Right lobe of liver (tissue), 6 donors: ENCODE measurements at places on chromosomes 4 and X. TPM values are rescaled to one million over a fixed set of nuclear protein-coding genes. Genes with fewer than 3 reads are reported as not detected.
A peak's percentile ranks its signal among the peaks of the same experiment; 100 is the strongest.

FAM184B gene
- total RNA-seq = not detected

HNRNPDL gene
- total RNA-seq = 54.2 TPM

GRCh38 chr4:12211636-12212035 is 782.9 kb upstream of the HS3ST1 start:
- no peak overlapping the region for H3K4me3 ChIP-seq
- no peaks in the 10 kb centered on the region for H3K27me3 ChIP-seq
- H3K4me1 ChIP-seq = no peaks in the 10 kb centered on the region
- no peaks in the 10 kb centered on the region for H3K36me3 ChIP-seq
- H3K27ac ChIP-seq = no peak overlapping the region

DNA sequence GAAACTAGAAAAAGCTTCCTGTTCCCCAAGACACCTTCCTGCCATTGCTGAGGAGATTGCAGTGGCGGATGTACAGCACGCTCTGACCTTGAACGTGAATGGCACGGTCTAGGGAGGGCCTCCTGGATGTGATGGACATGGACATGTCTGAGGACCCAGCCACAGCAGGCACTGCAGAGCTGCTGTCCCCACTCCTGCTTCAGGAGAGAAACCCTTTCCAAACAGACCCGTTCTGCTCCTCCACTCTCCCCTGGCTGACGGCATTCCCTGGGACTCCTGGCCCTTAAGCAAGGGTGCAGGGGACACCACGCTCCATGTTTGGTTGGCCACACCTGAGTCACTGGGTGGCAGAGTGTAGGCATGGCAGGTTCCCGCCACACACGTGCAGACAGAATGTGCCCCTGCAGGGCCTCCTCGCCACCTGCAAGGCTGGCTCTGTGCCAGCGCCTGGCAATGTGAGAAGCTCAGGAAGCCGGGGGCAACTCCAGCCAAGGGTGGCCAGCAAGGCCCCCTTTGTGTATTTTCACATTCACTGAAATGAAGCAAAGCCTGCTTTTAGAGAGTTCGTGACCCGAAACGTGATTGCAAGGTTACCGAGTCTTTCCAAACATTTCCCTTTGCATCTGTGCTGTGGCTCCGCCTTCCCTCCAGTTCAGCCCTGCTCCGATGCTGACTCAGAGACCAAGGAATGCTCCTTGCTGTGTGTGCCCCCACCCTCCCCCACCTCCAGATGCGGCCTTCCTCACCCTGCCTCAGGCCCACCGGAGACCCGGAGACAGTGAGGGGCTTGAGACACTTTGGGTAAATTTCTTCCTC is 46.1 kb downstream of the HTRA3 start:
- H3K27ac ChIP-seq = no peak overlapping the region
- no peaks in the 10 kb centered on the region for H3K36me3 ChIP-seq
- DNase-seq = peak; percentile 50
- H3K4me3 ChIP-seq = no peak overlapping the region
- no peaks in the 10 kb centered on the region for H3K27me3 ChIP-seq

DNA sequence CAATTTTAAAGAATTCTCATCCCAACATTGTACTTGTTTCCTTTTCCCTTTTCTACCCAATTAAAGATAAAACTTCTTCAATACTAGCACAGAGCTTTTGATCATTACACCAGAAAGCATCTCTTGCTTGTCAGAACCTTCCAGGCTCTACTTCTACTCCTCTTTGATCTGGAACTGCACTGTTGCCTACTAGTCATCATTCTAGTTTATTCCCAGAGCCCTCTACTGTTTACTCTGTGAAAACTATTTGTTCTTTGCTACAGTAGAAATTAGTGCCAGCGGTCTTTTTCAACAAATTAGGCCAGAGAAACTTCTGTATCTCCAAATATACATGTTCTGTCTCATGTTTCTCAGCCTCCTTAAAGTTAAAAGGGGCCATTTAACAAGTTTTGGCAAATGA is 46.8 kb upstream of the TMPRSS11F start:
- no peaks in the 10 kb centered on the region for H3K4me1 ChIP-seq
- no peak overlapping the region for H3K4me3 ChIP-seq
- no peaks in the 10 kb centered on the region for H3K36me3 ChIP-seq
- no peak overlapping the region for H3K27ac ChIP-seq

GLOD5 gene
- 0.98 TPM for total RNA-seq

GRCh38 chrX:110412971-110413726 is 54.5 kb downstream of the RTL9 start:
- no peaks in the 10 kb centered on the region for H3K36me3 ChIP-seq
- DNase-seq = peak; percentile 62
- no peaks in the 10 kb centered on the region for H3K4me1 ChIP-seq

DNA sequence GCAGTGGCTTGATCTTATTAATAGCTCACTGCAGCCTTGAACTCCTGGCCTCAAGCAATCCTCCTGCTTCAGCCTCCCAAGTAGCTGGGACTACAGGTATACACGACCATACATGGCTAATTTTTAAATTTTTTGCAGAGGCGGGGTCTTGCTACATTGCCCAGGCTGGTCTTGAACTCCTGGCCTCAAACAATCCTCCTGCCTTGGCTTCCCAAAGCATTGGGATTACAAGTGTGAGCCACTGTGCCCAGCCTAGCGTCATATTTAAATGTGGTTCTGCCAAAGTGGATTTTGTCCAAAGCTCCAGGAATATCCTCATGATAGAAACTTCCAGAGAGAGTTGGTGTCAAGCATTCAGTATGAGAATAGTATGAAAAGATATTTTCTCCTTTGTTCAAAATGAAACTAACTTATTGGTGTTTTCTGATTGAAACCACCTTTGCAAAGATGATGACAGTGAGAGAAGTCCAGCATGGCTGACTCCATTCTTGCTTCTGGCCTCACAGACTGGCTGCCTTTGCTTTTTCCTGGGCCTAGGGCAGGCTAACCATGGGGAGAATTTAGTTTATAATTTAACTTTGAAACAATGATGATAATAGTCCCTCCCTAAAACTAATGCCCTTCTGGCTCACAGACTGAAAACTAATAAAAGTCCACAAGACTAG is 129.0 kb downstream of the C4orf51 start:
- peaks cover 6% of the 10 kb centered on the region for H3K4me1 ChIP-seq
- no peaks in the 10 kb centered on the region for H3K36me3 ChIP-seq
- no peak overlapping the region for H3K4me3 ChIP-seq
- no peak overlapping the region for H3K27ac ChIP-seq
- DNase-seq = no peak
- no peaks in the 10 kb centered on the region for H3K27me3 ChIP-seq

MAGEC1 gene
- total RNA-seq = not detected

DNA sequence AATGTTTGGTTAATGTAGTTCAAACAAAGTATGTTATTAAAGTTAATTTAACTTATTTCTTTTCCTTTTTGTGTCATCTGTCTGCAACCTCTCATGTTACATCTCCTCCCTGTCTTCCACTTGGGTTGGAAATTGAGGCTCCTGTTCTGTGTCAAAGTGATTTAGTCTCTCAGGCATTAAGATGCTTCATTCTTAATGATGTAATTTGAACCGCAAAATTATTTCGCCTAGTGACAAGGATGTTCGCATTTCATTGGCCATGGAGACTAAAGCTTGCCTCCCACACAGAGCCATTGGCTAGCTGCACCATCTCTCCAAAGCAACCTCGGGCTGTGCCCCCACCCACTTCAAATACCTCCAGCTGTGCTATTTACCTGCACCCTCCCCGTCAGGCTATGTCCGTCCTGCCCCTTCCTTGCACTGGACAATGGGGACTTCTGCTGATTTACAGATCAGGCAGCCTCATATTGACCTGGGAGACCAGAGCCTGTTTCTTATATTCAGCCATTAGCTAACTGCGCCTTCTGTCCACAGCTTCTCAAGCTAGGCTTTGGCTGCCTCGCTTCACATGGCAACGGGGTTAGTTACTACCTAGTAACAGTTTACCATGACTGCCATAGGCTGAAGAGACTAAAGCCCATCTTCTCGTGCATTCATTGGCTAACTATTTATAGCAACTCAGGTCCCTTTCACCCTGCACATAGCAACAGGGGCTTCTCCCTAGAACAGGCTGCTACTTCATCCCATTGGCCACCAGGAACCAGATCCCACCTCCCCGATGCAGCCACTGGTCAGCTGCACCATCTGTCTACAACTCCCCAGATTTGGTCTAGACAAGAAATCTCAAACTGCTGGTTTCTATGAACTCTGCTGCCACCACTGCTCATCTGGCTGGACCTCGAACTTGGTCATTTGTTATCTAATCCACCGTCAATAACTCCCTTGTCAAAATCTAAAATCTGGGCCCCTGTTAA is 8.6 kb upstream of the ZNF157 start:
- peak overlapping the region; percentile 33 for H3K27ac ChIP-seq
- H3K4me1 ChIP-seq = no peaks in the 10 kb centered on the region
- H3K27me3 ChIP-seq = no peaks in the 10 kb centered on the region
- peak; percentile 60 for DNase-seq
- H3K4me3 ChIP-seq = no peak overlapping the region
- no peaks in the 10 kb centered on the region for H3K36me3 ChIP-seq

ITGB1BP2 gene
- 0.92 TPM for total RNA-seq

- no peak overlapping the region for H3K27ac ChIP-seq
- no peaks in the 10 kb centered on the region for H3K4me1 ChIP-seq
- no peak for DNase-seq
- H3K36me3 ChIP-seq = no peaks in the 10 kb centered on the region
- H3K27me3 ChIP-seq = no peaks in the 10 kb centered on the region
These were observed 113.2 kb downstream of the MID1 start for GRCh38 chrX:10507181-10507580.

- DNase-seq = no peak
- H3K4me3 ChIP-seq = no peak overlapping the region
- no peak overlapping the region for H3K27ac ChIP-seq
- peaks cover 4% of the 10 kb centered on the region for H3K27me3 ChIP-seq
- H3K4me1 ChIP-seq = no peaks in the 10 kb centered on the region
These were observed 75.3 kb downstream of the NAP1L3 start for GRCh38 chrX:93598076-93598475.

- H3K4me1 ChIP-seq = no peaks in the 10 kb centered on the region
- no peak for DNase-seq
- H3K4me3 ChIP-seq = no peak overlapping the region
- H3K27ac ChIP-seq = no peak overlapping the region
- H3K36me3 ChIP-seq = no peaks in the 10 kb centered on the region
These were observed 64.3 kb downstream of the SMIM20 start for GRCh38 chr4:25978327-25978726.

DNA sequence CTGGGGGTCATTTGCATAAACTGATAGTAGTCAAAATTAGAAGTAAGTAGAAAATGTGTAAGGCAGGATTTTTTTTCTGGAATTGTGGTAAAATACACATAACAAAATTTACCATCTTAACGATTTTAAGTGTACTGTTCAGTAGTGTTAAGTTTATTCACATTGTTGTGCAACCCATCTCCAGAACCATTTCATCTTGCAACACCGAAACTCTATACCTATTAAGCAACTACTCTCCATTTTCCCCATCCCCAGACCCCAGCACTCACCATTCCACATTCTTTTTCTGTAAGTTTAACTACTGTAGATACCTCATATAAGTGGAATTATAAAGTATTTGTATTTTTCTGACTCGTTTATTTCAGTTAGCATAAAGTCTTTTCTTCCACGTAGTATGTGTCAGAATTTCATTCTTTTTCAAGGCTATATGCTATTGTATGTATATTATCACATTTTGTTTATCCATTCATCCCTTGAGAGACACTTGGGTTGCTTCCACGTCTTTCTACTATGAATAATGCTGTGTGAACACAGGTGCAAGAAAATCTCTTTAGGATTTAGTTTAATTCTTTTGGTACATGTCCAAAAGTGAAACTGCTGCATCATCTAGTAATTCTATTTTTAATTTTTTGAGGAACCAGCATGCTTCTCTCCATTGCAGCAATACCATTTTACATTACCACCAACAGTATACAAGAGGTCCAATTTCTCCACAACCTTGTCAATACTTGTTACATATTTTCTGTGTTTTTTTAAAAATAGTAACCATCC is 39.1 kb upstream of the NSUN7 start:
- H3K27ac ChIP-seq = no peak overlapping the region
- no peaks in the 10 kb centered on the region for H3K27me3 ChIP-seq
- H3K4me3 ChIP-seq = no peak overlapping the region
- no peak for DNase-seq

GRCh38 chrX:108055546-108055945 is 10.7 kb downstream of the VSIG1 start:
- no peak for DNase-seq
- no peaks in the 10 kb centered on the region for H3K36me3 ChIP-seq
- H3K27ac ChIP-seq = no peak overlapping the region
- H3K4me3 ChIP-seq = no peak overlapping the region
- no peaks in the 10 kb centered on the region for H3K27me3 ChIP-seq
- H3K4me1 ChIP-seq = no peaks in the 10 kb centered on the region

GRCh38 chr4:110970642-110971041 is 347.8 kb upstream of the PITX2 start:
- no peak overlapping the region for H3K27ac ChIP-seq
- no peaks in the 10 kb centered on the region for H3K27me3 ChIP-seq
- no peak for DNase-seq
- no peak overlapping the region for H3K4me3 ChIP-seq
- no peaks in the 10 kb centered on the region for H3K4me1 ChIP-seq
- H3K36me3 ChIP-seq = no peaks in the 10 kb centered on the region

- no peaks in the 10 kb centered on the region for H3K27me3 ChIP-seq
- no peaks in the 10 kb centered on the region for H3K36me3 ChIP-seq
- no peaks in the 10 kb centered on the region for H3K4me1 ChIP-seq
- H3K27ac ChIP-seq = no peak overlapping the region
- no peak for DNase-seq
- no peak overlapping the region for H3K4me3 ChIP-seq
These were observed 7.7 kb downstream of the RNF212 start for GRCh38 chr4:1105662-1106061.

TKTL1 gene
- total RNA-seq = not detected

GRCh38 chrX:51487960-51488267 is 8.5 kb downstream of the NUDT11 start:
- H3K36me3 ChIP-seq = no peaks in the 10 kb centered on the region
- no peak overlapping the region for H3K4me3 ChIP-seq
- no peak overlapping the region for H3K27ac ChIP-seq
- peaks cover 8% of the 10 kb centered on the region for H3K27me3 ChIP-seq
- H3K4me1 ChIP-seq = no peaks in the 10 kb centered on the region
- no peak for DNase-seq

DNA sequence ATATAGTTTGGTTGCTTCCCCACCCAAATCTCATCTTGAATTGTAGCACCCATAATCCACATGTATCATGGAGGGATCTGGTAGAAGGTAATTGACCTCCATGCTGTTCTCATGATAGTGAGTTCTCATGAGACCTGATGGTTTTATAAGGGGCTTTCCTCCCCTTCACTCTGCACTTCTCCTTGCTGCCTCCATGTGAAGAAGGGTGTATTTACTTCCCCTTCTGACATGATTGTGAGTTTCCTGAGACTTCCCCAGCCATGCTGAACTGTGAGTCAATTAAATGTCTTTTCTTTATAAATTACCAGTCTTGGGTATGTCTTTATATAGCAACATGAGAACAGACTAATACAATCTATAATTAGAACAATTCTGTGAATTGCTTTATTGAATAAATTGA is 11.9 kb upstream of the DCAF4L1 start:
- no peaks in the 10 kb centered on the region for H3K27me3 ChIP-seq
- H3K4me3 ChIP-seq = no peak overlapping the region
- no peak for DNase-seq
- no peak overlapping the region for H3K27ac ChIP-seq

DNA sequence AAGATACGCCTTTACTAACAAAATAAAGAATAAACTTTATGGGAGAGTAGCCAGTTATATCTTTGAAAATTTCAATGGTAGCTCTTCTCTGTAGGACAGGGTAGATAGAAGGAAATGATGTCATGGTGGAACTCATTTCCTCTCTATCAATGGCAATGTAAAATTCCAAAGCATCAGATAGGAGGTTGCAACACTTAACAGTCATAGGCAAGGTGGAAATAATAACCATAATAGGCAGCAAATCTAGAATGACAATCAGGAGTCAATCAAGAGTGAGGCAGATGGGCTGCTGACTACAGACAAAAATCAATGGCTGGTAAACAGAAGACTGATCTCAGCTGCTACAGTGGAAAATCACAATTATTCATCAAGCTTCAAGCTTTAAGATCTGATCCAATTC is 53.9 kb upstream of the TET2 start:
- no peaks in the 10 kb centered on the region for H3K36me3 ChIP-seq
- H3K4me1 ChIP-seq = no peaks in the 10 kb centered on the region
- H3K4me3 ChIP-seq = no peak overlapping the region
- DNase-seq = no peak
